Smooth muscle cell of bladder (primary cell): ENCODE measurements at places on chromosomes 11 and 22. TPM values are rescaled to one million over a fixed set of nuclear protein-coding genes. Genes with fewer than 3 reads are reported as not detected.

The MPPED2 gene
- total RNA-seq, result not detected in 2 replicates

The CBLIF gene
- not detected in 2 replicates for total RNA-seq

The PLA2G6 gene
- 14.1 and 16.8 TPM in 2 replicates for total RNA-seq

The RIMBP3B gene
- 0.14 and 0.18 TPM in 2 replicates for total RNA-seq

The MACROD1 gene
- total RNA-seq, result 15.9 and 17.7 TPM in 2 replicates

The DEFB131B gene
- total RNA-seq, result not detected in 2 replicates

The RASSF7 gene
- 2.5 and 2.7 TPM in 2 replicates for total RNA-seq

The SCGB1A1 gene
- total RNA-seq, result not detected in 2 replicates

The MS4A7 gene
- total RNA-seq, result not detected in 2 replicates
